ENCODE measurements at places on chromosomes 16 and 17.

DNA sequence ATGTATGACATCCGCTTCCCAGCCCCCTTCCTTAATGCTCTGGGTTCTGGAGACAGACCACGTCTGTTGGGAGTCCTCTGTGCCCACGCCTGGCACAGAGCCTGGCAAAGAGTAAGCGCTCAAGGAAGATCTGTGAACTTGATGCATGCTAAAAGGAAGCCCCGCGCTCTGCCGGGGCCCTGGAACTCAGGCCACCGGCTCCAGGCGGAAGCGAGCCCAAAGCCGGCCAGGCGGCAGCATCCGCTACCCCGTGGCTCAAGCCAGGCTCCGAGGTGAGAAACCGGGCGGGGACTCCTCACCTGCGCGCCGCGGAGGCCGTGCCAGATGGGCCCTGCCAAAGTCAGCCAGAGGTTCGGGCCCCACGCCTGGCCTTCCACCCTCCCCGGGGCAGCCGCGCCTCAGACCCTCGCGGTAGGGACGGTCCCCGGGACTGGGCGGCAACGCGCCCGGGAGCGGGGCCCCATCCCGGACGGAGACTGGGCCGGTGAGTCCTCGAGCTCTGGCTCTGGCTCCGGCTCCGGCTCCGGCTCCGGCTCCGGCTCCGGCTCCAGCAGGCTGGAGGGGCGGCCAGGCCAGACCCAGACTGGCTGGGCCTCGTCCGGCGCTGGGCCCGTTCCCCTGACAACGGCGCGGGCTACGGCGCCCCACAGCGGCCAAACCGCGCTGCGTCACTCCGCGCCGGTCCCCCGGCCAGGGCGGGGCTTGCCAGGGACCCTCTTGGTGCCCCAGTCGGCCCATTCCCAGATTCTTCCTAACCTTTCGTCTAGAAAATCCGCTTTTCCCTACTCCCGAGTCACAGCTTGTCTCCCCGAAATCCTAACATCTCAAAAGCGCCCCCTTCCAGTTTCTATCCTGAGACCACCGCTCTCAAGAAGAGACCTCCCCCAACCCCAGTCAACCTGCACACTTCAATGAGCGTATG is at the start of gene ZDHHC1:
Gene ZDHHC1, minus strand, starts transcription at position 606 of the 922 bp plus-strand sequence. CDS start 8,702 bp downstream, outside the sequence.
- peak; percentile 41 for DNase-seq

GRCh38 chr16:83774066-83774465 is 33.7 kb upstream of the HSBP1 start:
- no peak for DNase-seq

DNA sequence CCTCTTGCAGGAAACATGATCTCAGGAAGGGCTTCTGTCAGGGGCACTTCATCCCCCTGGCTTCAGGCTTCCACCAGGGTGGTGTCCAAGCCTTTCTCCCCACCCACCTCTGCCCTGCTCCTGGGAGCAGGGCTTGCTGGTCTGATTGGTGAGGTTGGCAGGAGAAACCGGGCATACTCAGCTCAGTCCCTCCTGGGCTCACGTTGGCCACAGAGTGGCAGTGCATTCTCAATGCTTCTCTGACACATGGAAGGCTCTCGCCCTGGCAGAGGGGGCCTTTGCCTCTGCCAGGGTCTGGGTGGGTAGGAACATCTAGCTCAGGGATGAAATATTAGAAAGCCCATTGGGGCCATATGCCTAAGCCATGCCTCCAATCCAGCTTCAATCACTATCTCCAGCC is 142.8 kb downstream of the AXIN2 start:
- DNase-seq, result no peak

DNA sequence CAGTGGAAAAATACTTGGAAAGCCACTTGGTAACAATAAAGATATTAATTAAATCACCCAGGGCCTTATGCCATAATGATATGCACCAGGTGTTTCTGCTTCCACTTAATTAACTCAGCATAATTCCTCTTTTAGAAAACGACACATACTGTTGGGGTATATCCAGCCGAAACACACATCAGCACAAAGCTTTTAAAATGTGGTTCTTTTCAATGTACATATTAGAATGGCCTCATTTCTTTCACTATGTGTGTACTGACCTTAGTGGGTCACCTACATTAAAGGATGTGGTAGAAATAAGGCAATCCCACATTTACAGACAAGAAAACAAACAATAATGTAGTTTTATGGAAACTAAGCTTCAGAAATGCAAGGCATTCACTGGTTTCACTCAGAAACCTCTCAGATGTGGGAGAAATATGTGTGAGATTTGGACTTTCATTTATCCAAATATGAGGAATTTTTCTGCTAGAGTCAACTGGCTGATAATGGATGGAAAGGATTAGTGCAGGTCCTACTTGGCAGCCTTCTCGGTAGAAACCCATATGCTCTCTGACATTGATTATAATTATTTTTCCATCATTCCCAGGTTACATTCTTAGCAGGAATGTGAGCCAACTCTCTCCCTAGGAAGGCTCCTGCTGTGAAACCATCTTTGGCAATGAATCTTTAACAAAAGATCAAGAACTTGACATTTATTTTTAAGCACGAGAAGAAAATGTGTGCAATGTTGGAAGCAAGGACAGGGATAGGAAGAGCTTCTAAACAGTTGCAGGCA is 66.7 kb upstream of the DHX40 start:
- DNase-seq, result no peak

GRCh38 chr17:71632328-71632727 is 488.5 kb upstream of the SOX9 start:
- no peak for DNase-seq

GRCh38 chr16:17275076-17276009 is 195.4 kb downstream of the XYLT1 start:
- DNase-seq, result peak; percentile 22

DNA sequence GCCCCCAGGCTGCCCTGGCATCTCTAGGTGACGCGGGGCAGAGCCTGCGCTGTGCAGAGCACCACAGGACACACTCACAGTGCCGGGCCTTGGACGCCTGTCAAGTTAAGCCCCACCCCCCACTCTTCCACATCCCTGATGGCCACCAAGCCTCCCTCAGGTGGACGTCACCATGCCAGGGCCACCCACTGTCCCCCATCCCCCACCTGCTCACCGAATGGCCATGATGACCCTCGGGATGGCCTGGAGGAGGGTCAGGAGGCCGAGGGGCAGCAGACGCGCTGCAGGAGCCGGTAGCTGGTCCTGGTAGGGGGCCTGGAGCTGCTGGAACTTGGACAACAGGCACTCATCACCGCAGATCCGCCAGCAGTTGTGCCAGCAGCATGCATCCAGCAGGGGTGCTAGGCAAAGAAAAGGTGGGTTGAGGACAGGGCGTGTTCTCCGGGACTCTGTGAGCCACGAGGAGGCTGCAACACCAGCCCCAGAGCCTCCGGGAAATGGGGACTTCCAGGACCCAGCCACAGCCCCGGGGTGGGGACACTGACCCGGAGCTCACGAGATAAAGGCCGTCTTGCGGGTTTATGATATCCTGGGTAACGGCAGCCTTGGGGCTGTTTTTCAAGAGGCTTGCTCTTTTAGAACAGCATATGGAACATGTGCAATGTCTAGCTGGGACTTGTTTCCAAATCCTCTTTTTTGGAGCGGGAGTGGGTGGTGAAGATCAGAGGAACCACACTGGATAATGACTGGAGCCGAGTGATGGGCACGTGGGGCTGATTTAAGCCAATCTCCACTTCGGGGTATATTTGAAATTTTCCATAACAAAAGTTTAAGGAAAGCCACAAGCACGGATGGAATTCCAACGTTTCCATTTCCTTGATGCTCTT is 11.4 kb downstream of the C16orf95 start:
- no peak for DNase-seq

- no peak for DNase-seq
Measured at GRCh38 chr17:80716986-80717719, 172.5 kb downstream of the RPTOR start.

DNA sequence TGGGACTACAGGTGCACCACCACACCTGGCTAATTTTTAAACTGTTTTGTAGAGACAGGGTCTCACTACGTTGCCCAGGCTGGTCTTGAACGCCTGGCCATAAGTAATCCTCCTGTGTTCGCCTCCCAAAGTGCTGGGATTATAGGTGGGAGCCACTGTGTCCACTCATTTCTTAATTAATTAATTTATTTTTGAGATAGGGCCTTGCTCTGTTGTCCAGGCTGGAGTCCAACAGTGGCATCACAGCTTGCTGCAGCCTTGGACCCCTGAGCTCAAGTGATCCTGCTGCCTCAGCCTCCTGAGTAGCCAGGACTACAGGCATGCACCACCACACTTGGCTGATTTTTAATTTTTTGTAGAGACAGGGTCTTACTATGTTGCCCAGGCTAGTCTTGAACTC is 47.1 kb upstream of the TRAP1 start:
- no peak for DNase-seq

- no peak for DNase-seq
Measured at GRCh38 chr17:77223642-77224420, 83.1 kb downstream of the SEC14L1 start.

DNA sequence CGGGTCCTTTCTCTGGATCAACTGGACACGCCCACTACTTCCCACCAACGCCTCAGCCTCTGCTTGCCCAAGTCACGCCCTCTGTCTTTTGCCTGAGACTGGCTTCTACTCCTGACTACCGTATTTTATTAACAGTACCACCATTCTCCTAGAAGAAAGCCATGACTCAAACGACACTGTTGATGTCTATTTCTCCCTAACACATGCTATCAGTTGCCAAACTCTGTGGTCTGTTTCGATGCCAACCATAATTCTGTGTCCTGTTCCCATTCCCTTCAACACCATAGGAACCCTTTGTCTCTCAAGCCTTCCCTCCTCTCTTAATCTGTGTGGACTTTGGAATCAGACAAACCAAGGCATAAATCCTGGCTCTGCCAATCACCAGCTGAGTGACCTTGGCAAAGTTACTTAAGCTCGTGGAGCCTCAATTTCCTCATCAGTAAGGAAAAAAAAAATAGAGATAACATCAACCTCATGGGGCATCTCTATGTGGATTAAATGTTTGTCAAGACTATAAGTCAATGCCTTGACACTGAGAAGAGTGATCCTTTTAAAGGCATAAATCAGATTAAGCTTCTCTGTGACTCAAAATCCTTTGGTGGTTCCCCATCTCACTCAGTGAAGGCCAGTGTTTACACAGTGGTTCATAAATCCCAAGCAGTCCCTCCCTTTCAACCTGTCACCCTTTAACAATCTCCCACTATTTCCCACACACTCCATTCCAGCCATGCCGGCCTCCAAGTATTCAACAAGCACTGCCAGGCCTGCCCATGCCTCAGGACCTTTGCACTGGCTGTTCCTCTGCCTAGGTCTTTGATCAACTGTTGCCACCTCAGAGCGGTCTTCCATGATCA is 45.6 kb downstream of the ERN1 start:
- DNase-seq, result no peak

DNA sequence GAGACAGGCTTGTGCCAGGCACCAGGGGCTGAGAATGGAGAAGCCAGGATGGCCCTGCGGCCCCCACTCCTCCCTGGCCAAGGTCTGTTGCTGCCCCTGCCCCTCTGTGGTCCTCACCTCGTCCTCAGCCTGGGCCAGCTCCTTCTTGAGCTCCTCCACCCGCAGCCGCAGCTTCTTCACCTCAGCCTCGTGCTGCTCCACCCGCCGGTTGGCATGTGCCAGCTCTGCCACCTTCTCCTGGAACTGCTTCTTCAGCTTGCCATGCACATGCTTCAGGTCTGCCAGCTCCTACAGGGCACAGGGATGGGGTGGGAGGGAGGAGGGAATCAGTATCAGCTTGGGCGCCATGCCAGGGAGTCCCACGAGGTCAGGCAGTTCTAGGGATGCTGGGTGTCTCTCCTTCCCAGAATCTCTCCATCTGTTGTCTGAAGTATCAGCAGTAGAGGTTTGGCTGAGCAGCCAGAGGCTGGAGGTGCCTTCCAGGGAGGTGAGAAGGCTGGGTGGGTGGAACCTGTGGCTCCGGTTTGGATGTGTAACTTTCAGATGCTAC is 20.1 kb downstream of the CCDC102A start:
- no peak for DNase-seq

- DNase-seq, result no peak
Measured at GRCh38 chr17:55898195-55898594, 147.3 kb downstream of the PCTP start.

DNA sequence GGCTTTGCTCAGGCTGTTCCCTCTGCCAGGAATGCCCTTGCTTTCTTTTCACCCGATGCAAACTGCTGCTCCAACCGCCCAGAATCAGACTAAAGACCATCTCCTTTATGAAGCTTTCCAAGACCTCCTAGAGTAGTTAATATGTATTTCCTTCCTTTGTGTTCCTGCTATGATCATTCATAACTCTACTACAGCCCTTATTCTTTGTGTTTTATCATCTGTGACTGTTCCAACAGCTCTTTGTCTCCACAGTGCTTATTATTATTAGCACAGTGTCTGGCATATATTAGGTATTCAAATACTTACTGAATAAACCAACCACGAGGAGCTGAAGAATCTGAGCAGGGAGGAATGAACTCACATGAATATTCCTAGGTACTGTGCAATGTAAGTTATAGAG is 7.6 kb downstream of the PSME3IP1 start:
- DNase-seq, result no peak

- DNase-seq, result no peak
Measured at GRCh38 chr17:42530952-42531454, 5.0 kb upstream of the NAGLU start.

- no peak for DNase-seq
Measured at GRCh38 chr16:81608523-81609209, 164.1 kb downstream of the CMIP start.

DNA sequence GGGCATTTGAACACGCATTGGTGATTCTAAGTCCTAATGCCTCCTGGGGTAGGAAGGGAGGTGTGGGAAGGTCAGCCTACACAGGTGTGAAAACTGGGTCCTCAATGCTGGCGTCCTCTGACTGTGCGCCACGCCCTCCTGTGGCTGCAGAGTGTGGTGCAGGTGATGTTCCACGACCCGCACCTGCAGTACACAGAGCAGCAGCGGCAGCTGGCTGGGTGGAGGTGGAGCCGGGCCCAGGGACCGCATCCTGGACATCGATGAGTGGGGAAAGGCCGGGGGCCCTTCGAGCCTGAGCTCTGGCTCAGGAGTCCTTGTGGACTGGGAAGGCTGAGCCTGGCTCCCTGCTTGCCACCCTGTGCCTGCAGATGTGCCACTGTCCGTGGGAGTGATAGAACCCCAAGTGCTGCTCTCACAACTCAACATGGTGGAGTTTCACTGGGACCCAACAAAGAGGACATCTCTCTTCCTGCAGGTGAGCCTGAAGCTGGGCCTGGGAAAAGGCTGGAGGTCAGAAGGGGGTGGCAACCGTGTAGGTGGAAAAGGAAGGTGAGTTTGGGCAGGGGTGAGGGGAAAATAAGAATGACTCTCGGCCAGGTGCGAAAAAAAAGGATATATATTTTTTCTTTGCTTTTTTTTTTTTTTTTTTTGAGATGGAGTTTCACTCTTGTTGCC is 14.0 kb upstream of the STAC2 start:
- DNase-seq, result peak; percentile 73

- DNase-seq, result no peak
Measured at GRCh38 chr17:60318326-60318725, 73.6 kb downstream of the USP32 start.
